Activated naive CD8-positive, alpha-beta T cell treated with anti-CD3 and anti-CD28 coated beads for 36 hours (primary cell): ENCODE measurements at places on chromosomes 1 and 21. TPM values are rescaled to one million over a fixed set of nuclear protein-coding genes. Genes with fewer than 3 reads are reported as not detected.

DNA sequence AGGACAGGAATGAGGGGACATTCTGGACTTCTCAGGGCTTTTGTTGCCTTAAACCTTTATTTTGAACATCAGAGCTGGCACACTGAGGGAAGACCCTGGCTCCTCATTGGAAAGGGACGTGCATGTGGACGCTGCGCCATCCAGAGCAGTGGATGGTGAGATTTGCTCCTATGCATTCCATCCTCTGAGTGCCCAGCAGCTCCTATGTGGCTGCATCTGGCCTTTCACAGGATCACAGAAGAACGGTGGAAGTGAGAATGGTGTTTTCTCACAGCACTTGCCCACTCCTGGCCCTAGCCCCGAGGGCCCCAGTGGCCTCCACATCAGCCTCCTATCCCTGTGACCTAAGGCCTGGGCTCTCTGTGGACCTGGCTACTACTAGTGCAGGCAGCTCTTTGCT is 20.6 kb upstream of the CCDC190 start:
- DNase-seq: no peak
- no peaks in the 10 kb centered on the region for H3K36me3 ChIP-seq
- no peak overlapping the region for H3K27ac ChIP-seq
- H3K4me3 ChIP-seq: no peak overlapping the region
- no peaks in the 10 kb centered on the region for H3K4me1 ChIP-seq

GRCh38 chr21:15436031-15436430 is 293.8 kb upstream of the USP25 start:
- peaks cover 1% of the 10 kb centered on the region for H3K36me3 ChIP-seq
- DNase-seq: no peak
- no peak overlapping the region for H3K27ac ChIP-seq
- H3K27me3 ChIP-seq: no peaks in the 10 kb centered on the region
- H3K4me1 ChIP-seq: peaks cover 25% of the 10 kb centered on the region

DNA sequence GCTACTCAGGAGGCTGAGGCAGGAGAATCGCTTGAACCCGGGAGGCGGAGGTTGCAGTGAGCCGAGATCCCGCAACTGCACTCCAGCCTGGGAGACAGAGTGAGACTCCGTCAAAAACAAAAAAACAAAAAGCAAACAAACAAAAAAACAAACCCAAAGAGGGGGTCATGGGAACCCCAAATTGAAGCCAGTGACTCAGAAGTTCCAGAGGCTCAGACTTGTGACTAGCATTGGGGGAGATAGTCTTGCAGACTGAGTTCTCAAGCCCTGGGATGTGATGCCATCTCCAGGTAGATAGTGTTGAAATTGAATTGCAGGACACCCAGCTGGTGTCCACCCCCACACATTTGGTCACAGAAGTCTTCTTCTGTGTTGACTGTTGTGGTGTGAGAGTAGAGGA is 24.9 kb upstream of the ENO1 start:
- H3K4me3 ChIP-seq: no peak overlapping the region
- H3K27me3 ChIP-seq: no peaks in the 10 kb centered on the region

DNA sequence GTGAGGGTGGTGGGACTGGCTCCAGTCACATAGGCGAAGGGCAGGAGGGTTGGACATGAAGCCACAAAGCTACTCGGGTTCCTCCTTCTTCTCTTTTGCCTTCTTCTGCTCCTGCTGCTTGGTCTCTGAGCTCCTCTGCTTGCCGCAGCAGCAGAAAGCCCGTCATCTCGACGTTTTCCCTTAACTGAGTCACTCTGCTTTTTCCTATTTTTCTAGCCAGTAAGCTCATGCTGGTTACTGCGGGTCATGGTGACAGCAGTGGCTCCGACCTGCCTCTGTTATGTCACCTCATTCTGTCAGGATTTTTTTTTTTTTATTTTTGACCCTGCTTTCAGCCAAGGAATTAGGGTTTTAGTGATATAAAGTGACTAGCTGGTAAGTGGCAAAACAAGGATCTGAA is 2.6 kb upstream of the FMOD start:
- H3K4me1 ChIP-seq: peaks cover 17% of the 10 kb centered on the region
- H3K27me3 ChIP-seq: peaks cover 22% of the 10 kb centered on the region
- DNase-seq: no peak
- no peak overlapping the region for H3K27ac ChIP-seq

The PRR9 gene
- total RNA-seq: not detected
